ENCODE measurements at places on chromosomes 6 and 20.

GRCh38 chr20:3714092-3714491, 1.7 kb upstream of the SIGLEC1 start:
- DNase-seq, result no peak

DNA sequence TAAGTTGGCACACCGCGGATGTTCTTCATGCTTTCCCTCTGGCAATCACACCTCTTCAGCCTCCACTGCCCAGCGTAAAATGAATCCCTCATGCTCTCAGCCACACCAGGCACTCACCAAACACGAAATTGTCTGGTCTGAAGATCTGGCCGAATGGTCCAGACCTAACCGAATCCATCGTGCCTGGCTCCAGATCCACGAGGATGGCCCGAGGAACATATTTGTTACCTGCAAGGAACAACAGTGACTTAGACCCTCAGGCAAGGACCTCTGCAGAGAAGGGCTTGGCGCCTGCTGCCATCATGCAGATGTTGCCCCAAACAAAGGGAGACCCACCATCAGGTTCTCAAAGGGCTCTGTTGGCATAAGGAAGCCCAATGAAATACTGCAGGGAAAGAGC, 1.4 kb downstream of the TUBB2B start:
- DNase-seq, result no peak

- DNase-seq, result no peak
Measured at GRCh38 chr6:158573542-158573931, 13.6 kb downstream of the TMEM181 start.

DNA sequence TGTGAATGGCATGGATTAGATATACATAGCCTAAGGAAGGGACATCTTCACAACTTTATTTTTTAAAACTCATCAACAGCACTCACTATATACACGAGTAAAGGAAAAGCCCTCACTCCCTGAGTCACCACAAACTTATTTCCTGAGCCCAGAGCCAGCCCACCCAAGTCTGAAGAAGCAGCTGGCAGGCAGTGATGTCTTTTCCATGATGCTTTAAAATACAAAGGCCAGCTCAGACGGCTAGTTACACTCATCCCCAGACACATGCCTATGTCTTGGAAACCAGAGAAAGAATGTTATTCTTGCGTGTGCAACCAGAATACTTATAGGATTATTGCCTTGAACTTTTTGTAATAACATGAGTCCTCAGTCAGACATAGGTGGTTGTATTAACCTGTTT, 114.4 kb downstream of the ADGRG6 start:
- no peak for DNase-seq

GRCh38 chr6:142700671-142701312, 244.2 kb downstream of the HIVEP2 start:
- no peak for DNase-seq

- no peak for DNase-seq
Measured at GRCh38 chr6:79543411-79543810, 6.2 kb upstream of the LCA5 start.

GRCh38 chr6:135424385-135424784, 73.2 kb downstream of the AHI1 start:
- no peak for DNase-seq

GRCh38 chr6:106628658-106629102, 618 bp downstream of the RTN4IP1 start:
- DNase-seq, result no peak

- no peak for DNase-seq
Measured at GRCh38 chr20:52965380-52965779, 6.8 kb upstream of the TSHZ2 start.

DNA sequence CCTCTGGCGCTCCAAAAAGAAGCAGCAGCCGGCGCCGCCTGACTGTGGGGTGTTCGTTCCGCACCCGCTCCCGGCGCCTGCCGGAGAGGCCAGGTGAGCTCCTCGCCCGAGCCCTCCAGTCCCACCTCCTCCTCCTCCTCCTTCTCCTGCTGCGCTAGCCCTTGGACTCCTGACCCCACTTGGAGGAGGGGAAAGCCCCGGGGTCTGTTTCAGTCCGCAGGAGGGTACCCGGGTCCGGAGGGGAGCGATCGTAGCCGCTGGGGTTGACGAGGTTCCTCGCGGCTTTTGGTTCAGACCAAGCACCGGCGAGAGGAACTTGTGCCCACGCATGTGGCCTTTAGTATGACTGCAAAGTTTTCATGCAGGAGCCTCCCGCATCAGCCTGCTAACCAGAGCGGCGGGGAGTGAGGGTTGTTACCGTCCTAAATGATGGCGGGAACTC, 493 bp downstream of the CRYBG1 start:
- DNase-seq, result no peak

- no peak for DNase-seq
Measured at GRCh38 chr6:113763311-113763766, 93.8 kb upstream of the MARCKS start.

- DNase-seq, result no peak
Measured at GRCh38 chr6:28534875-28535274, 9.2 kb downstream of the GPX5 start.

DNA sequence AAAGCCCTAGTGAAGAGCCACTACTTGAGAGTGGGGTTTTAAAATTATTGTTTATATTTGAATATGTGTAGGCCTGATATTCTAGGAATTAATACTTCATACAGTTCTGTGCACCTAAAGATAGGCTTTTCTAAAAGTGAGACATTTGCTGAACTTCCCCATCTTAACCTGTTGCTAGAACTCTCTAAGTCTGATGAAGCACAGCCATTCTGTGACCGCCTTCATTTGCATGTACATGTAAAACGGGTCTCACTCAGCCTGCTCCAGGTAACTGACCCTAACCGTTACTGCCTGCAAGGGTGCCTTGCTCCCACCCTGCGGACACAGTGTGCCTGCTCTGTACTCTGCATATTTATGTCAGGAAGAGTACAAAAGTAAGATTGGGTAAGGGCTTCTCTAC, 44.3 kb upstream of the IRF4 start:
- DNase-seq, result no peak

- DNase-seq, result no peak
Measured at GRCh38 chr20:63135411-63135810, 80.5 kb downstream of the YTHDF1 start.

DNA sequence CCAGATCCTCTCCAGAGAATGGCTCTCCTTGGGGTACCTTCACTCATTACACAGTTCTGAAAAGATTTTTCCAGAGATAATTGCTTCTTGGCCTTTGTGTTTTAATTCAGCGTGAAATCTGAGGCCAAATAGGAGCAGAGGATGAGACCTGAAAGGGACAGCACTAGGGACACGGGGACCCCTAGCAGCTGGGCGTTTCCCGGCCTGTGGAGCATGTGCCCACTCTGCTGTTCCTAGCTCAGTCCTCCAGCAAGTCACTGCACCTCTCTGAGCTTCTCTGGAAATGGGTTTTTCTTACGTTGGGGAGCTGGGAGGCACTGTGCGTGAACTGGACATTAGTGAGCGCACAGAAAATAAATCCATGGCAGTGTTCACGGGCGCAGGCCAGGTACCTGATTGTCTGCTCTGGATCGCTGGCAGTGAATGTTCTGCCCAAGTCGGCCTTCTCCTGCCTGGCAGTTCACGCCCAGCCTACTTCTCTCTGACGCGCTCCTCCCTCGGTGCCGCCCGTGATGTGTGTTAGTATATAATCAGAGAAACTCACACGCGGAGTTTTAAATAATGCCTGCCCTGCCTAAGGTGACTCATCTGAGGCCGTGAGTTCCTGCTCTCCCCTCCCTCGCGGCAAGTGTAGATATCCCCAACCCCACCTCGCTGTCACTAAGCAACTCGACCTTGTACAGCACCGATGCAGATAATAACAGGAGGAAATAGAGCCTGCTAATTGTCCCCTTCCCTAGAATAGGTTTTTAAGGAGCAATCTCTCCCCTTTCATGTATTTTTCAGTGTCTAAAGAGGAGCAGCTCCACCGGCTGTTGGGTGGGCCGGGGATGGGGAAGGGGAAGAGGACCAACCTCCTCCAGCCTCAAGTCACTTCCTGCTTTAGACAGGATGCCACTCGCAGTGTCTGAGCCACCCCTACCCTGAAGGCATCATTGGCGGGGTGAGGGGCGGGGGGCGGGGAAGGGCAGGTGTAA, 2.7 kb upstream of the TUBB2A start:
- DNase-seq, result peak; percentile 25

DNA sequence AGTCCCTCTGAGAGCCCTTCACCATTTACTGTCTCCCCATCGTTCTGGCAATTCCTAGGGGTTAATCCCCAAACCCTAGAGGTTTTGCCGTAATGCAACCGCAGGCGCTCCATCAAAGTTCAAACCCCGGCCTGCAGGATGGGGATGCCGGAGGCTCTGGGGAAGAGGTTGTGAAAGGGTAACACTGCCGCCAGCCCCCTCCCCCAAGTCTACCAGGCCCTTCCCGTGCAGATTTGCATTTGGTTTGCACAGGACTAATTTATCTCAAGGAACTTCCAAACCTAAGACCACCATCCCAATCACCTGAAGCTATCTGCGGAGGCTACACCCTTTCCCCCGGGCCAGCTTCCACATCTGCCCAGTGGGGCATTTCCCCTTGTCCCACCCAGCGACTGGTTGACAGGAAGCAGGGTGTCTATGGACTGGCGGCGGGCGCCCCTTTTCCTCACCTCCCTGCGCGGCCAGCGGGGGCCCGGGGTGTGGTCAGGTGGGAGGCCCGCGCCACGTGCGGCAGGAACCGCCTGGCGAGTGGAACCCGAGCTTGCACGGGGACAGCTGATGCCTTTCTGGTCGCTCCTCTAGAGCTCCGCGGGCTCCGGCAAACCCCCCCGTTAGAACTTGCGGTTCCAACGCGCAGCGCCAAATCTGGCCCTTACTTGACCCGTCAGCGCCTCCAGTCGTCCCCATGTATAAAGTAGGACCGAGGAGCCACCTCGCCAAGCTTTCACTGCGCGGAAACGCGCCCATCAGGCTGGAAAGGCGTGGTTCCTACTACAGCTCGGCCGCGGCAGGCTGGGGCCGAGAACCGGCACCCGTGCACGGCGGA, 9.4 kb upstream of the SLC4A11 start:
- DNase-seq, result no peak

DNA sequence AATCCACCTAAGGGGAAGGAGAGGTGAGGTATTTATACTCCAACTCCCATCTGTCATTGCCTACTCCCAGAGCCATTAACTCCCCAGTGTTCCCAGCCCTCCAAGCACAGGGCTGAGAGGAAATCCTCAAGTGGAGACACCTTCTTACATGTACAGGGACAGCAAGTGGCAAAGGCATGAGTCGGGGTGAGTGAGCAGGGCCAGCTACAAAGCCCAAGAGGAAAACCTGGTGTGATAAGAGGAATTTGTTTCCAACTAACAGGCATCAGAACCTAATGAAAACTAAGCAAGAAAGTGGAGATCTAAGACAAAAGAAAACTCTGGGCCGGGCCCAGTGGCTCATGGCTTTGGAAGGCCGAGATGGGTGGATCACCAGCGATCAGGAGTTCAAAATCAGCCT, 70.0 kb upstream of the SRSF6 start:
- DNase-seq, result no peak

DNA sequence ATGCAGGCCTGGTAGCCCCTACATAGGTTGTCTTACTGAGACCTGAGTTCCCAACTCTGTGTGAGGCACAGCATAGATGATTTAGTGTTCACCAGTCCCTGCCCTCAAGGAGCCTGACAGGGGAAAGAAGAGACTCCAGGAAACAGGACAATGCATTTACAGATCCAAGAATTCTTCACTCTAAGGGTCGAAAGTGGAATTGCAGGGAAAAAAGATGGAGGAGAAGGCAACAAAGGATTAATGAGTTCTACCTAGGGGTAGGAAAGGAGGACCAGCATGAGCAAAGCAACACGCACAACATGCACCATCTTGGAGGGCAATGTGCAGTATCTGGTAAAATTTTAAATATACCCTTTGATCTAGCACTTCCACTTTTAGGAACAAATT, 5.9 kb downstream of the SPAG4 start:
- DNase-seq, result no peak

DNA sequence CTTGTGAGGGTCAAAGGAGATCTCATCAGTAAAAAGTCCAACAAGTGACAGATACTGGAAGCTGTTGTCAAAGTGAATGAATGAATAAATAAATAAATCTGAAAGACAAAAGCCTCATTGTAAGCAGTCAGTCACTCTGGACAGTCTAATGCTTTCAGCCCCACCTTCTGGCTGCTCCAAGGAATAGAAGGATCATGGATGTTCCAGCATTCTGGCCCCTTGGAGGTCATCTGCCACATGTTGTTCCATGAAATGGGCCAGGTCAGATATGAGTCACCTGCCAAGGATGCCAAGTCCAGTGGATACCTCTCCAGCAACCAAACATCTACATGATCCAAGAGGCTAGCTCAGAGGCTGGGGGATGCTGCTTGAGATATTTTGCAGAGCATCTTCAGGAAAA, 185.6 kb downstream of the BMP7 start:
- DNase-seq, result no peak

GRCh38 chr6:6806844-6807518, 218.5 kb downstream of the LY86 start:
- no peak for DNase-seq

GRCh38 chr20:10239954-10240353, 21.3 kb downstream of the SNAP25 start:
- no peak for DNase-seq

GRCh38 chr6:18400831-18401446, 13.8 kb downstream of the RNF144B start:
- DNase-seq, result no peak

DNA sequence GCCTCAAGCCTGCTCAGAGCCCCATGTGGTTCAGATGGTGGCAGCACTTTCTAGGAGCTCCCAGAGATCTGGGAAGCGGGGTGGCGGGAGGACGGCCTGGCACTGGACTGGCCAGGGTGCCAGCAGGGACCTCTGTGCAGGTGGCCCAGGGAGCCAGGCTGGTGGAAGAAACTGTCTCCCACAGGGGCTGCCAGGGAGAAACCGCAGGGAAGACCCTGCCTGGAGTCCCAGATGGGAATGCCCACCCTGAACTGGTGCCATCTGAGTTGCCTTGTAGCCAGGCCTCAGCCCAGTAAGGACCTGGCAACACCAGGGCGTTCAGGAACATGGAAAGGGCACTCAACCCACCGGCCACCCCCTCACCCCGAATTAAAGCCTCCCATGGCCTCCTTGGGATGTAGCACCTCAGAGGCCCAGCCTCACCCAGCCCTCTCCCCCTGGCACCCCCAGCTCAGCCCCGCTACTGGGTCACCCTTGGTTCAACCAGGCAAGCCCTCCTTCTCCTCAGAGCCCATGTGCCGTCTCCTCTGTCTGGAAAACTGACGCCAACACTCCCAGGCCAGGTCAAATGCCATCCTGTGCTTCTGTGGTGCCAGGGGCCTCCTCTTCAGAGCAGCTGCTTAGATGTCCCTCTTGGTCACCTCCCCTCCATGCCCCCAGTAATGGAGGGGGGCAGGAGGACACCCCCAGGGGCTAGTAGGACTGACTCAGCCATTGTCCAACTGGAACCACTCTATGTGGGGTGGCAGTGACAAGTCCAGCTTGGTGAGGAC, 5.9 kb upstream of the C20orf144 start:
- DNase-seq, result no peak

- DNase-seq, result no peak
Measured at GRCh38 chr20:22920898-22921297, 114.2 kb upstream of the SSTR4 start.

GRCh38 chr20:47998736-47999135, 213.5 kb upstream of the SULF2 start:
- no peak for DNase-seq
